ENCODE measurements at places on chromosomes 16 and 17.

GRCh38 chr16:81703177-81704155, 75.6 kb upstream of the PLCG2 start:
- no peak for DNase-seq

- no peak for DNase-seq
These were observed 27.5 kb downstream of the UNC13D start for GRCh38 chr17:75816693-75817092.

GRCh38 chr17:58268326-58268725, 12.4 kb downstream of the MPO start:
- no peak for DNase-seq

- no peak for DNase-seq
These were observed 10.7 kb downstream of the ZNF205 start for GRCh38 chr16:3122926-3123570.

- no peak for DNase-seq
These were observed 29.8 kb downstream of the NXN start for GRCh38 chr17:949623-950303.

DNA sequence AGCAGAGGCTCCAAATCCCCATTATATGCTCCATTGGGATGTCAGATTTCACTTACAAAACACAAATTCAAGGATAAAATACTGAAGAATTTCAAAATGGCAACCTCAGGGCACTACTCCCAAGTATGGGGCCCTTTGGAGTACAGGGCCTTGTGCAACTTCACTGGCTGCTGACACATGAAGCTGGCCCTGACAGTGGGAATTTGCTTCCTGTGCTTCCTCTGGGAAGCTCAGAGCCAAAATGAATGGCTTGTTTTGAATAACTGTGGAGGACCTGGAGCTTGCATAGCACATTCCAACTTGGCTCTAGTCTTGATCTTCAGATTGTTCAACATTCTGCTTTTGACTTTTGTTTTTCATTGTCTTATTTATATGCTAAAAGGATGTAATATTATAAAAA, 52.3 kb upstream of the HNF1B start:
- no peak for DNase-seq

DNA sequence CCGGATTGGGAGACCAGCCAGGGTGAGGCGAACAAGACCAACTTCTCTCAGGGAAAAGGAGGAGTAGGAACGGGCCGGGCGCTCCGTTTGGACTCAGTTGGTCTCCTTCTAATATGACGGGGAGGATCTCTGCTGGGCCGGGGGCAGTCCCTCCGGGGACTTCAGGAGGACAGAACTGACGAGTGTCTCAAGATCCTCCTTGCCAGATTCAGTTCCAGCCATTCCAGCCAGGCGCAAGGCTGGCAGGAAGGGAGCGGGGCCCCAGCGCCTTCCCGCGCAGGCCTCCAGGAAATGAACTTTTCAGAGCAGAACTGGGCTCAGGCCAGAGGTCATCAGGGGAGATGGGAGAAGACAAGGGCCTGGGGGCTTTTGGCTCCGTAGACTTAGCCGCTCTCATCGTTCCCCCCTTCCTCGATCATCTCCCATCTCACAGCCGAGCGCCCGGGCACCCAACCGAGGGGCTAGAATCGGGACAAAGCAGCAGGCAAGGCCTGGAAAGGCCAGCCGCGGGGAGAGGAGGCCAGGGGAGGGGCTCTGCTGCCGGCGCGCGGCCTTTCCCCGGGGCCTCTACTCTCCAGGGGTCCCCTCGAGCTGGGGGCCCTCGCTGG, 1.6 kb downstream of the ZNF423 start:
- no peak for DNase-seq

DNA sequence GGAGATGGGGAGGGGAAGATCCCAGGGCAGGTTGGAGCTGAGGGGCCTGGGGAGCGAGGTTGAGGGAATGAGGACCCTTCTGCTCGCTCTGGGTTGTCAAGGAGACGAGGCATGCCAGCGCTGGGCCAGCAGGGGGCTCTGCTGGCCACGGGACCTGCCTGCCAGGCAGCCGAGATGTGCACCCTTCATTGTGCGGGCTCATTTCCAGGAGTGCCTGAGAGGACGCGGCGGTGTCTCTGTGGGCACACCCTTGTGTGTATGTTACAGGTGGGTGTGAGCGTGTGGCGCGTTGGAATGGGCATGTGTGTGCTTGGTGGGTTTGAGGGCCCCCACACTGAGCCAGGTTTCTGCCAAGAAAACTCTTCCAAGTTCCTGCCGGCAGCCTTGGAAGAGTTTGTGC, 15.9 kb downstream of the ARHGAP23 start:
- peak; percentile 75 for DNase-seq

DNA sequence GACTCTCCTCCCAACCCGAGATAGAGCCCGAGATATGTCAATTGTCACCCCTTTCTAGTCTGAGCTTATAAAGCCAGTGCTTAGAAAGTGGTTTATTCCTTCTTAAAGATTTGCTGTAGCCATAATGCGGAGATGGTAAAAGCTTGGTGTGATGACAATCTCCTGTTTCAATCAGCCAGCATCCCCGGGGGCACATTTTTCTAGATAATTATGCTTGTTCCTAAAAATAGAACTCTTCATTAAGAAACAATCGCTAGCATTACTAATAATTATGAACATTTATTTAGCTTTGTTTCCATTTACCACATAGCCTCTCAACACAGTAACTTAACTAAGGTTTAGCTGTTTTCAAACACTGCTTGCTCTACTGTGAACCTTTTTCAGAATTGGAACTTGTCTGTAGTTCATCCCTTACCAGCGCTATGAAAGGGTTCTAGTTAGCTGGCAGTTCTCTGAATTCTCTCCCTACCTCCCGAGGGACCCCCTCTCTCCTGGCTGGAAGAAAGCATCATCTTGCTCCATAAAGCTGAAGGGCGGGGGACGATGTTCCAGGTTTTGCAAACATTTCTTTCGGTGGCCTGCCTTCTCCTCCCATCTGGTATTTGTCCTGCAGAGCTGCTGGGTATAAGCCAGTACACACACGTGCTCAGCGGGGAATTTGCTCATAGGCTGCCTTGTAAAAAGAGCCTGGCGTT, 922 bp upstream of the MRPL58 start:
- DNase-seq: peak; percentile 49

DNA sequence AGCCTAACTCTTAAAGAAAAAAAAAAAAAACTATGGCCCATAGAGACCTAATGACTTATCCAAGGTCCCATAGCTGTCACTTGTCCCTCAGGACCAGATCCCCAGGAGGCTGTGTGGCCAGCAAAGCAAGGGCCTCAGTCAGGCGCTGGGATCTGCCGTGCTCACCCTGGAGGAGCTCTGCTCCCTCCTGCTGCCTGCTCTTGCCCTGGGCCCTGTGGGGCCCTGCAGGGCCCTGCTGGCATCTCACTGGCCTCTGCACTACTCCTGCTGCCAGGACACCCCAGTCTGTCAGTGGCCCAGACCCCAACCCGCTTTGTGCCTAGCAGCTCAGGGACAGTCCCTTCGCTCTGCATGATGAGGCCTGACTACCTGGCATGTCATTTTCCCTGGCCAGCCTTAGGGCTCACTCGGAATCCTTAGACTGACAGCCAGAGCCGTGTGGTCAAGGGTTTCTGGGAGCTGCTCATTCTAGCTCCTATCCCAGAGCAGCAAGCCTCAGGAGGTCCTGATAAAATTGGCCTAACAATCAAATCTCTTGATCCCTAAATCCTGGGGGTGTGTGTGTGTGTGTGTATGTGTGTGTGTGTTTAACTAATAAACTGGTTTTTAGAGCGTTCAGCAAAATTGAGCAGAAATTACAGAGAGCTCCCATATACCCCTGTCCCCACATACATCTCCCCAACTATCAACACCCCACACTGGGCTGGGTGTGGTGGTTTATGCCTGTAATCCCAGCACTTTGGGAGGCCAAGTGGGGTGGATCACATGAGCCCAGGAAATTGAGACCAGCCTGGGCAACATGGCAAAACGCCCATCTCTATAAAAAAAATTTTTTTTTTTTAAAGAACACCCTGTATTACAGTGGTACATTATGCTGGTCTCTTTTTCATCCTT, 21.7 kb downstream of the KATNIP start:
- DNase-seq: no peak

Data from activated T-cell treated with anti-CD3 and anti-CD28 coated beads, Interleukin-2, amount 50 U/mL, for 24 hours (primary cell).